ENCODE measurements at places on chromosomes 11 and 22. TPM values are rescaled to one million over a fixed set of nuclear protein-coding genes. Genes with fewer than 3 reads are reported as not detected.

DNA sequence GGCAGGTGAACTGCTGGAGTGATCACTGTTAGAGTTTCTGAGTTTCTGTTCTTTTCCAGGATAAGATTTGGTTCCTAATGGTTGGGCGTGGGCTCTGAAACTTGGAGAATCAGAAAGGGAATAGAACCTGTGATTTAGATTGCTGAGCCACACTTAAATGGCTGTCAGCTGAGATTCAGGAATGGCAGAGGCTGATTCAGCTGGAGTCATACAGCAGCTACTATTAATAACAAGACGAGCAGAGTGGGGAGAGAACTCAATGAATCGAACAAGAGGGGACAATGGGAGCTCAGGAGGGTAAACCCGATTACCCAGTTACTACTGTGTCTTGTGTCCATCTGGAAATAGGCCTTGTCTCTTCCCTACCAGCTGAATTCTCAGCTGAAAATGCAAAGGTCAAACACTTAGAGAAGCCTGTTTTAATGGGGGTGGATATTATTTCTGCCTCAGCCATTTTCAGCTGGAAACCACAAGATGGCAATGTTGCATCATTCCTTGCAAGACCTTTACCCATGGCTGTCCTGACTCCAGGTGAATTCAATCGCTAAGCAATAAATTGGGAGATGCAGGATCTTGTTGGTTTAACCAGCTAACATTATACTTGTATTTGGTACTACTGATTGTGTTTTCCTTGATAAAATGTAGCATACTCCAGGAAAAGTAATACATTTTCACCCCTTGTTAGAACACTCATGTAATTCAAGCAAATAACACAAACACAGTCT is 104.5 kb upstream of the RAG2 start:
- peak; percentile 18 for DNase-seq

GRCh38 chr11:11164334-11164690 is 188.7 kb downstream of the CSNK2A3 start:
- DNase-seq, result no peak

- peak; percentile 10 for DNase-seq
Measured at GRCh38 chr11:57680552-57680874, 12.6 kb downstream of the ZDHHC5 start.

GRCh38 chr22:49623715-49624114 is 204.0 kb downstream of the BRD1 start:
- DNase-seq, result no peak

DNA sequence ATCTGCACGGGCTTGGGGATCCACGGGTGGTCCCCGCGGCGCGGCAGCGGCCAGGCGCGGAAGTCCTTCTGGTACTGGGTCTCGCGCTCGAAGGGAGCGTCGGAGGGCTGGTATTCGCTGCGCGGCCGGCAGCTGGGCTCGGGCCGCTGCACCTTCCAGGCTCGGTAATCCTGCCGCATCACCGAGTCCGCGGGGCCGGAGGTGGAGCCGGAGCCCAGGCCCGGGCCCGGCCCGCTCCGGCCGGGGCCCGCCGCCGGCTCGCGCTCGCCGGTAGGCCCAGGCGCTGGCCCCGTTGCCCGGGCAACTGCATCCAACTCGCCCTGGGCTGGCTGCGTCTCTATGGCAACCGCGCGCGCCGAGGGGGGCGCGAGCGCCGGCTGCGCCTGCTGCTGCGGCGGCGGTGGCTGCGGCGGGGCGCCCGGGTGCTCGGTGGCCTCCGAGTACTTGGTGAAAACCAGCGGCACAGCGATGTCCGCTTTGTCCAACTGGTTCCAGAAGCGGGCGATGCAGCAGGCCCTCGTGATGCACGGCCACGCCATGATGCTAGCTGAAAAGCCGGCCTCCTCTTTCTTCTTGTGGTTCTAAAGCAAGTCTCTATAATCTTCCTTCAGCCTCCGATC is 897 bp downstream of the MAP6 start:
- peak; percentile 23 for DNase-seq

GRCh38 chr11:106379265-106379664 is 301.8 kb downstream of the AASDHPPT start:
- DNase-seq, result no peak

- DNase-seq, result no peak
Measured at GRCh38 chr11:13260963-13261588, 16.5 kb upstream of the BMAL1 start.

- DNase-seq, result no peak
Measured at GRCh38 chr11:124627546-124627945, 4.9 kb downstream of the TBRG1 start.

GRCh38 chr11:132058211-132058772 is 687.9 kb downstream of the NTM start:
- no peak for DNase-seq

- DNase-seq, result no peak
Measured at GRCh38 chr22:39595622-39596172, 25.1 kb downstream of the CACNA1I start.

GRCh38 chr22:27142286-27142685 is 484.9 kb downstream of the MIAT start:
- no peak for DNase-seq

DNA sequence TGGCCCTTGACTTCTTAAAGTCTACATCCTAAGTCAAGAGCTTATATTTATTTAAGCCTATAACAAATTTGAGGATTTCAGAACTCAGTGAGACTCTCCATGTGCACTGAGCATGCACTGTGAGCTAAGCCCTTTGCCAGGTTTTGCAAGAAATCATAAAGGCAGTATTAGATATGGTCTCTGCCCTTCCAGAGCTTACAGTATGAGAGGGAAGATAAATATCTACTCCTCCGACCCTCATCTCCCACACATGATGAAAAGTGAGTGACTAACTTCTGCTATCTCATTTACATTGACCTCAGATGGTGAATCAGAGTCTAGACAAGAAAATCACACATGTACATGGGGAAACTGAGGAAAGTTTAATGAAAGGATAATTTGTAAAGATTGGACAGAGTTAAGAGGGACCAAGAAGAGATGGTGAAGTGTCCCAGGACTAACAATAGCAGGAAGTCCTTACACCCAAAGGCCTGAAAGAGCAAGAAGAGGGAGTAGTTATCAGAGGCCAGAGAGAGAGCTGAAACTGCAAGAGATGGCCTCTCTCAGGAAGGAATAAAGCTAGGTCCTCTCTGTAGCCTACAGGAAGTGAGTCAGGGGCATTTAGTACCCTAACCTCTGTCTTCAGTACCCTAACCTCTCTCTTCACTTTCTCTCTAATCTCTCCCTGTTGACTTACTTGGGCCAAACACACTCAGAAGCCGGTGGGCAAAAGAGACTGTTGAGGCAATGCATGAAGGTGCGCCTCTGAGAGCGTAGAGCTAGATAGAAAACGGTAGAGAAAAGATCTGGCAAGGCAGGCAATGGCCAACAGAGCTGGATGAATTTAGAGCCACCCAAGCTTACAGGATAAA is 23.0 kb upstream of the BLID start:
- DNase-seq, result no peak

GRCh38 chr22:46703171-46703995 is 34.7 kb downstream of the CERK start:
- no peak for DNase-seq

GRCh38 chr11:2576549-2576948 is 123.2 kb downstream of the KCNQ1OT1 start:
- DNase-seq, result no peak

GRCh38 chr11:74648894-74649293 is 56.5 kb downstream of the POLD3 start:
- no peak for DNase-seq

DNA sequence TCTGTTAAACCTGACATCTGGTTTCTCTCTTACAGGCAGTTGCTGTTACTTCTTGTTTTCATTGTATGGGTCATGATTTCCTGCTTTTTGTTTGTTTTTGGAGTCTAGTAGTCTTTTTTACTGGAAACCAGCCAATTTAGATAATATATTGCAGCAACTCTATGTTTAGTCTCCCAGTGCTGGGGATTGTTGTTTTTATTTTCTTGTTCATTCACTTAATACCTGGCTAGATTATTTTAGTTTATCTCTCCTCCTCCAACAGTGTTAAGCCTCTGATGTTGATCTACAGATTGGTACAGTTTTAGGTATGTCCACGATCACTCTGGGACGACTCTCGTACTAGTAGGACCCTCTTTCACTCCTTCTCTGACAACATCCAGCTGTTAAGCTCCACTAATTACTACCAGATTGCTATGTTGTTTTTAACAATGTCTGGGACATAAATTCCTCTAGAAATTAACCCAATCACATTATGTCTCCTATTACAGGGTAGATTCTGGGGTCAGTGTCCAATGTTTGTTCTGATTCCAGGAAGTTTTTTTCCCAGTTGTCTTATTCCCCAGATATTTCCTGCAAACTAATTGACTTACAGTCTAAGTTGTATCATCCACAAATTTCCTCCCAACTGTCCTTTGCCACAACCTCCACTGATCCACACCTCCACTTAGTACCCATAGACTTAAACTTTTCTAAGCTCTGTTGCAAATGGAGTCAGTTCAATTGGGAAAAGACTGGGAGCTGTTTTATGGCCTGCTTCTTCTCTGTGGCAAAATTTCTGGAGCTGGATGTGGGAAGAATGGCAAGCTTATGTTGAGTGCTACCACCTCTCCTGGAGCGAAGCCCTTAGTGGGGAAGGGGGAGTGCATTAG is 1280.6 kb upstream of the CNTN5 start:
- DNase-seq, result no peak

GRCh38 chr11:105162506-105162905 is 22.9 kb upstream of the CARD18 start:
- no peak for DNase-seq

DNA sequence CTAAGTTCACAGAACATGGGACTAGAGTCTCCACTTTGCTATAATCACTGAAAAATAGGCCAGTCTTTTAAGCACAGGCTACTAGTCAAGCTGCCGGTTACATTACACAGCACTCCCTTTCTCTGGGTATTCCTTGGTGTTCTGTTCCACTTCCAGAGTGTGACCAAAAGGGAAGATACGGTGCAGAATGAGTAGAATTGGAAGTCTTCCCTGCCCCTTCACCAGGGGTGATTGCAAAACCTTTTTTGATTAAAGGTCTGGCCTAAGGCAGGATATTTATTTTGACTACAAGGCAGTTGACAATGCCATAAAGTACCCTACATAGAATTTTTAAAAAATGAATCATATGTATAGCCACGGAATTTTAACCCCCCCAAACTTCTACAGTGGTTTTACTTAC is 59.6 kb upstream of the ADORA2A start:
- DNase-seq, result no peak

DNA sequence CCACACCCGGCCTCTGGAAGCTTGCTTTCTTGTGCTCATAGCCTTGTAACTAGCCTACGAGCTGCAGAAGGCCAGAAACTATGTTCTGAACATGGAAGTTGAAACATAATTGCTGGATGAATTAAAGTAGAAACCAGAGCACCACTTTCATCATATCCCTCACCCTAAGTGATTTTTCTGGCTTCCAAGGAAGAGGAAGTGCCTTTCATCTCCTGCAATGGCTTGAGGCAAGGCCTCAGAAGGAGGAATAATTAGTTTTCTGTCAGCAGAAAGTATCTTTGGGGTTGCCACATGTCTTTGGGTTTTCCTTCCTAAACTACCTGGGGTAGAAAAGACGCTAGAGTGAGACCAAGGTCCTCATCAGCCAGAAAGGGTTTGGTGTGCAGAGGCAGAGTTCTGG is 14.5 kb downstream of the RPL27A start:
- no peak for DNase-seq

GRCh38 chr22:44218071-44218470 is 37.3 kb downstream of the PARVG start:
- DNase-seq, result no peak

DNA sequence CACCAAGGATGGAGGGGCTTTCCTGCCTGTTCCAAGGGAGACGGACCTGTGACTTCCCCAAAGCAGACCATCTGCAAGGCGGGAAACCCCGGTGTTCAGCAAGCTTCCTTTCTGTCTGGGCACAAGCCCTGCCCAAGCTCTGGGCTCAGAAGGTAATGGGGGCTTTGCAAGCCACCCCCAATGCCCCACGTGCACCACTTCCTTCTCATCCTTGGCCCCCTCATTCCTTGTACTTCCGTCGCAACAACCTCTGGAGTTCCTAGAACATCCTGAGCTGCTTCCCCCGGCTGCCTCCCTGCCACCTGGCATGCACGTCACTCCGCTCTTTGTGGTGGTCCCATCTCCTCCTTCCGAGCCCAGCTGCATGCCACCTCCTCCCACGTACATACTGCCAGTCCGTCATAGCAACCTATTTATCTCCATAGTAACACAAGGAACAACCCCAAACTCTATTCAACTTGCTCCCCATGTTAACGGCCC is 3.9 kb downstream of the MYEOV start:
- DNase-seq, result peak; percentile 25

GRCh38 chr11:94747601-94748041 is 20.5 kb upstream of the AMOTL1 start:
- no peak for DNase-seq

GRCh38 chr11:2393941-2394817 is 6.4 kb upstream of the TSSC4 start:
- no peak for DNase-seq

GRCh38 chr11:5348551-5349194 is 2.6 kb upstream of the OR51B6 start:
- DNase-seq, result no peak

DNA sequence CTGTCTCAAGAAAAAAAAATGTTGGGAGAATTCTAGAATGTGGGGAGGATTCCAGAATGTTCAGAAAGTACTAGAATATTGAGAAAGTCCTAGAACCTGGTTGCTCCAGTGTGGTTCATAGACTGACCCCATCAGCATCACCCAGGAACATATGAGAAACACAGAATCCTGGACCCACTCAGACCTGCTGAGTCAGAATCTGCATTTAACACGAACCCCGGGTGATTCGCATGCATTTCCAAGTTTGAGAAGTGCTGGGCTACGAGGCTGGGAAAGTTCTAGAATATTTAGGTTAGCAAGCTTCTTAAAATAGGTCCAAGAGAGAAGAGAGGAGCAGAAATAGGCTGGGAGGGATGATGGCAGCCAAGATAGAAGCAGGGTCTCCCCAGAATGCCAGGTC is 6.4 kb downstream of the C1QTNF6 start:
- no peak for DNase-seq

PLAAT5 gene
- not detected for total RNA-seq

OR52E8 gene
- total RNA-seq, result not detected

MIOX gene
- total RNA-seq, result not detected

TBCEL gene
- 5.2 TPM for total RNA-seq

LARGE2 gene
- total RNA-seq, result 0.52 TPM

C22orf42 gene
- total RNA-seq, result not detected

NNMT gene
- total RNA-seq, result not detected

RFPL1 gene
- not detected for total RNA-seq

Measured in activated naive CD4-positive, alpha-beta T cell treated with anti-CD3 and anti-CD28 coated beads for 36 hours (primary cell).